PC-3 (cell line): ENCODE measurements at places on chromosomes 13 and 19. TPM values are rescaled to one million over a fixed set of nuclear protein-coding genes. Genes with fewer than 3 reads are reported as not detected.

DNA sequence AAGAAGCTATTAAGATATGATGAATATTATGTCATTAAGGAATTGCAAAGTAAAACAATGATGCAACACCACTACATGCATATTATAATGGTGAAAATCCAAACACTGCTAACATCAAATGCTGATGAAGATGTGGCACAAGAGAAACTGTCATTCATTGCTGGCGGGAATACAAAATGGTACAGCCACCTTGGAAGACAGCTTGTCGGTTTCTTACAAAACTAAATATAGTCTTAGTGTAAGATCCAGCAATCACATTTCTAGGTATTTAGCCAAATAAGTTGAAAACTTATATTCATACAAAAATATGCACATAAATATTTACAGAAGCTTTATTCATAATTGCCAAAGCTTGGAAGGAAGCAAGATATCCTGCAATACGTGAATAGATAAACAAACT, 114.9 kb upstream of the EDNRB start:
- no peaks in the 10 kb centered on the region for H3K4me1 ChIP-seq
- no peaks in the 10 kb centered on the region for H3K36me3 ChIP-seq
- H3K4me3 ChIP-seq: no peak overlapping the region
- no peak for DNase-seq
- no peak overlapping the region for H3K27ac ChIP-seq

DNA sequence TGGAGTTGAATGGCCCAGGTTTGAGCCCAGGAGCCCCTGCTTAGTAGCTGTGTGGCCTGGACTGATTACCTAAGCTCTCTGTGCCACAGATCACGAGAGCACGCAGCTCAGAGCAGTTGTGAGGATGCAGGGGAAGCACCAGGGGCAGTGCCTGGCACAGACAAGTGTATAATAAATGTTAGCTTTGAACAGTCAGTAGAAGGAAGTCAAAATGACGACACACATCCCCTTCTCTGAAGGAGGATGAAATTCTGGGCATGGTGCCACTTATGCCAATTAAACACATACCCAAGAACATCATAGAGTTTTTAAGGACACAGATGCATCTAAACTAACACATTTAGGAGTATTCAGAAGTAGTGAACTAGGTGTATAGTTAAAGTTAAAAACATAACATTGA, 24.9 kb upstream of the SIGLEC11 start:
- H3K4me1 ChIP-seq: peaks cover 14% of the 10 kb centered on the region
- H3K36me3 ChIP-seq: peaks cover 16% of the 10 kb centered on the region; the same call in 1 of the 2 replicates
- peak; percentile 26 for DNase-seq
- H3K27me3 ChIP-seq: no peaks in the 10 kb centered on the region
- no peak overlapping the region for H3K4me3 ChIP-seq
- H3K27ac ChIP-seq: no peak overlapping the region

DNA sequence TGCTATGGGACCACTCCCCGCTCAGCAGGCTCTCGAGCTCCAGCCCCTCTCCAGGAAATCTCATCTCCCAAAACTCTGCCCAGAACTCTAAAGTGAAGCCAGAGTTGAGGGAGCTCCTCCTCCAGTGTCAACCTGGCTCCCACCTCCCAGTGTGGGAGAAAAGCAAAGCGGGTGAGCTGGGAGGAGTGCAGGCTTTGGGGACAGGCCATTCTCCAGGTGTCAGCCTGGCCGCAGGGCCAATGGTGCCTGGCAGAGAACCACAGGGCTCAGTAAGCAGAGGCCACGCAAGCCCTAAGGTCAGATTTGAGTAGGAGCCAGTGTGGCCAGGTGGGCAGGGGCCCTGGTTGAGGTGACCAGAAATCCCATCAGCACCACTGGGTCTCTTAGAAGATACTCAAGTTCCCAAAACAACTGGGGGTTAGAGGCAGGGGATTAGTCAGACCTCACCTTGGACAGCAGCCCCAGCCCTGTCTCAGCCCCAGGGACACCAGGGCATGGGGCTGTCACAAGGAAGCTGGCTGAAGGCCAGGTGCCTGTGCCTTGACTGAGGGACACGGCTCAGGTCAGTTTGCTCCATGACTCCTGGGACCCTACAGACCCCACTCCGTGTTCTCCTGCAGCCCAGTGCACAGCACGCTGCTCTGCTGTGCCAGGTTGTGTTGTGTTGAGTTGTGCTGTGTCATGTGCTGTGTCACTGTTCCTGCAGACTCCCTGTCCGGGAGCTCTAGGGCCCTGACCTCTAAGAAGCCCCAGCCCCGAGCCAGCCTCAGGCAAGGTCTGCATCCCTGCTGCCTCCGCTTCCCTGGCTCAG, 2.8 kb upstream of the ZNF181 start:
- no peak for DNase-seq
- no peak overlapping the region for H3K4me3 ChIP-seq
- no peak overlapping the region for H3K27ac ChIP-seq
- H3K27me3 ChIP-seq: no peaks in the 10 kb centered on the region
- no peaks in the 10 kb centered on the region for H3K4me1 ChIP-seq

Gene ZNF540
- total RNA-seq: 0.22 TPM in 1 of 2 replicates, not detected in the other

Gene SYNGR4
- not detected in 2 replicates for total RNA-seq

Gene C19orf18
- 0.40 TPM in 1 of 2 replicates, not detected in the other for total RNA-seq
